ENCODE measurements at places on chromosomes 1 and 21.

GRCh38 chr1:184768467-184768866 is 13.8 kb upstream of the EDEM3 start:
- DNase-seq = no peak

DNA sequence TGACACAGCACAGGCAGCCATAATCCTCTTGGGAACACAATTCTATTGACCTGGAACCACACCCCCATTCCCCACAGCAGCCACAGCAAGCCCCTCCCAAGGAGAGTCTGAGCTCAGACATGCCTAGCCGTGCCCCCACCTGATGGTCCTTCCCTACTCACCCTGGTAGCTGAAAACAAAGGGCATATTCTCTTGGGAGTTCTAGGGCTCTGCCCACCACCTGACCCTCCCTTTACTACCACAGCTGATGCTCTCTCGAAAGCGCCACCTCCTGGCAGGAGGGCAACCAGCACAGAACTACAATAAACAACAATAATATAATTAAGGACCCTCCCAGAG is 184.8 kb upstream of the COA6 start:
- peak; percentile 27 for DNase-seq

DNA sequence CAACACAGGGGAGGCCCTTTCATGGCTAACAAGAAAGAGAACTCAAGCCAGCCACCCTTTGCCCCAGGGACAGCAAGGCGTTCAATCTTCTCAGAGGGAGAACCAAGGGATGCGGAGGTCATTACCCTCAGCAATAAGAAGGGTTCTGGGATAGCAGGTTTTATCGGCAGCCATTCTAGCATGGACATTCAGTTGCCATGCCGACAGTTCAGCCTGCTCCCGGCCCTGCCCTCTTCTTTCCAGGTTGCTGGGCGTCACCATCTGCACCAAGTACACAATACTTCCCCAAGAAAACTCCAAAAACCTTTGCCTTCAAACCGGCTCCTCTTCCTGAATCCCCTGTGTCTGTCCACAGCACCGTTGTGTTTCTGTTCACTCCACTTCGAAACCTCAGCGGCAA is 47.1 kb downstream of the SYT2 start:
- DNase-seq = no peak

GRCh38 chr1:26861286-26861701 is 1.7 kb upstream of the SFN start:
- DNase-seq = no peak

GRCh38 chr1:27047914-27048313 is 35.3 kb upstream of the TENT5B start:
- no peak for DNase-seq

DNA sequence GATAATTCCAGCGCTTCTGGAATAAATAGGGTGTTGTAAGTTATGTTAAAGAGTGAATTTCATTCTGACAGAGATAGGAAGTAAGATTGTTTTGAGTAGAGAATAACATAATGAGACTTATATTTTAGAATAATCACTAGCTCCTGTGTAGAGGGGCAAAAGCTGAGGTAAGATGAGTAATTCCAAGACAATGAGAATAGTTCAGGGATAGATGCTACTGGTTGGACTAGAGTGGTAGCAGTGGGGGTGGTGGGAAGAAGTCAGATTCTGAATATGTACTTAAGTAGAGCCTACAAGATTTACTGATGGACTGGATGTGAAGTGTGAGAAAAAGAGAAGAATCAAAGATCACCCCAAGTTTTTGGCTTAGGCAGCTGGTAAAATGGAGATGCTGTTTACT is 23.3 kb upstream of the MOV10 start:
- DNase-seq = no peak

DNA sequence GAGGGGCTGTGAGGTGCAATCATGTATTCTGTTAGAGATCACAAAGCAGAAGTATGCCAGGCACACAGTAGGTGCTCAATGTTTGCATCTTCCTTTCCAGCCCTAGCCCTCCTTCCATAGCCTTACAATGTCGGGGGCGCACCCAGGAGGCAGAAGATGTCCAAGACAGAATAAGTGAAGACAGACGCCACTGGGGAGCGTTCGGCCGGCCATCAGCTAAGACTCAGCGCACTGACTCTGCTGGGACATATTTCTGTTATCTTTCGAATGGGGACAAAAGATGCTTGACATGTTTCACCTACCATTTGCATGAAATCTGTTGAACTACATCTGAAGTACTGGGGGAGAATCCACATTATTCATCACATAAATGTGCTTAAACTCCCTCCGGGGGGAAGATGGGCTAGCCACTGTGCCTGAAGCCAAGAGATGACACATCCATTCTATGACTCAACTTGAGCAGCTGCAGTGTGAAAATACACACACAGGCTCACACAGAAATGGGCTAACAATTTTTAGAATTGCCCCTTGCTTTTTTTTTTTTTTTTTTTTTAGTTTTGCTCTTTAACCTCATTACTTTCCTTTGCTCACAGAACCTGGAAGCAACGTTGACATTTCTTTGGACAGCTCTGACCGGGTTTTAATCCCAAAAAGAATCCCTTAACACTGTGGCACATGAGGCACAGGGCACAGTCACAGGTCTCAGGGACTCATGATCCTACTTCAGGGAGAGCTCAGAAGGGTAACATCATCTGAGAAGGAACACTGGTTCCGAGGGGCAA is 7.9 kb downstream of the TIAM1 start:
- DNase-seq = no peak

DNA sequence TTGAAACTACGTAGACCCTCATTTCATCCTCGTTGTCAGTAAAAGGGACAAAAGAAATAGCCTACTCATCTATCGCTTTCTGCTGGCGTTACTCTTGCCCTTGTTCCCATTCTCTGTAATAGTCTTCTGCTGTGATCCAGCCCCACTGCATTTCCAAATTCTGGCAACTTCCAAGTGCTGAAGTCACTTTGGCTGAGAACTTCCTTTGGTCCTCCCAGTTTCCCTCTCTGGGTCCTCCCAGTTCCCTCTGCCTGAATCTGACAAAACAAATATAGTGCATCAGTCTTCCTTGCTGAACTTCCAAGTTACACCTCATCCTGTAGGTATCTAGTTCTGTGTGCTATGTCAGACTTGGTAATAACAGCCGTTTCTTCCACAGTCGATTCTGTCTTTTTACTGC is 47.0 kb upstream of the PLA2G4A start:
- DNase-seq = no peak

GRCh38 chr1:203440771-203441170 is 34.8 kb upstream of the PRELP start:
- no peak for DNase-seq

- DNase-seq = no peak
Observed at GRCh38 chr1:206575165-206575893, 36.9 kb downstream of the EIF2D start.

DNA sequence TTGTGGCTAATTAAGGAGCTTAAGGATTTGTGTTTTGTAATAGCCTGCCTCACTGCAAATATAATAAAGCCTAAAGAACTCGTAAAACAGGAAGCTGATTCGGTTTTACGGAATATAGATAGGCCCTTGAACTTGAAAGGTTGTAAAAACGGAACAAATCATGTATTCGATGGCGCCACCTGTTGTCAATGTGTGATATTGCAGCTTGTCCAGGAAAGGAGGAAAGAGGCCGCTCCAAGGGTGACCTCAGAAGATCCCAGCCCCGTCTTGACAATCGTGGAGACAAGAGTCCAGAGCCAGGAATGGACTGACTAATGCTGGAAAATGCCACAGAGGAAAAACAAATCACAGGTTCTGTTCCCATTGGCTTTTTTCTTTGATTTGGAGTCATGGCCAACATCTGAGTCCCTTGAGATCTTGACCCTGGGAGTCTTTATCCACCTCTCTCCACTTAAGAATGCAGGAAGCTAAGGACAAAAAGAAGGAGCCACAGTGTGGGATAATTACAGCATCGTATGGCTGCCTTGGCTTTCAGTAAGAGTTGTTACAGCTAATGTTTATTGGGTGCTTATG is 7.0 kb upstream of the IGSF21 start:
- peak; percentile 64 for DNase-seq

DNA sequence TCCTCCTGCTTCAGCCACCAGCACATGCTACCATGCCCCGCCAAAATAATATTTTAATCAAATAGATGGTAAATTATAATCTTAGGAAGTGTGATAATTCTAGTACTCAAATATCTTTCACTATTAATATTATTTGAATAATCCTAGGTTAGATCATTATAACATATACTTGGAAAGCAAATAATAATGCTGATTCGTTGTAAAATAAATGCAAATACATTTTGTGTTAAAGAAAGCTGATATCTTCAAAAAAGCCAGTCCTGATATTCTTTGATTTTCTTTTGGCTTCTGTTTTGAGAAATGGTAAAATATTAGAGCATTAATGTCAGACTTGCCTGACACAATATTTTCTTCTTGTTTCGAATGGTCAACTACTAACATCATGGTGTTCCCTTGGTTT is 116.3 kb upstream of the ADAMTS5 start:
- no peak for DNase-seq

- DNase-seq = no peak
Observed at GRCh38 chr1:228786361-228787129, 51.3 kb downstream of the RHOU start.

GRCh38 chr1:26582836-26583460 is 53.4 kb downstream of the RPS6KA1 start:
- peak; percentile 92 for DNase-seq

DNA sequence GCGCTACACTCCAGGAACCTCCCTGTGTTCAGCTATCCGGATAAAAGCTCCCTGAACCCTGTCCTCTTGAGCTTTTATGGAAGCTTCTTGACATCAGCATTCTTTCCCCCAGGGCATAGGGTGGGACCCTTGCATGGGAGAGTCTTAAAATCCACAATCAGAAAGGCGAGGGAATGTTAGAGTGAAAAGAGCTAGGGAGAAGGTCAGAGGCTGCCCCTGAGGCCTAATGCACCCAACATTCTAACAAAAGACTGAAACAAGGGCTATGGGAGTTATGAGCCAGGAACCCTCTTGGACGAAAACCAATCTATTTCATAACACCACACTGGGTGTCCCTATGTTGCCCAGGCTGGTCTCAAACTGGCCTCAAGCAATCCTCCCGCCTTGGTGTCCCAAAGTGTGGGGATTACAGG is 36.7 kb downstream of the NEK2 start:
- DNase-seq = no peak

DNA sequence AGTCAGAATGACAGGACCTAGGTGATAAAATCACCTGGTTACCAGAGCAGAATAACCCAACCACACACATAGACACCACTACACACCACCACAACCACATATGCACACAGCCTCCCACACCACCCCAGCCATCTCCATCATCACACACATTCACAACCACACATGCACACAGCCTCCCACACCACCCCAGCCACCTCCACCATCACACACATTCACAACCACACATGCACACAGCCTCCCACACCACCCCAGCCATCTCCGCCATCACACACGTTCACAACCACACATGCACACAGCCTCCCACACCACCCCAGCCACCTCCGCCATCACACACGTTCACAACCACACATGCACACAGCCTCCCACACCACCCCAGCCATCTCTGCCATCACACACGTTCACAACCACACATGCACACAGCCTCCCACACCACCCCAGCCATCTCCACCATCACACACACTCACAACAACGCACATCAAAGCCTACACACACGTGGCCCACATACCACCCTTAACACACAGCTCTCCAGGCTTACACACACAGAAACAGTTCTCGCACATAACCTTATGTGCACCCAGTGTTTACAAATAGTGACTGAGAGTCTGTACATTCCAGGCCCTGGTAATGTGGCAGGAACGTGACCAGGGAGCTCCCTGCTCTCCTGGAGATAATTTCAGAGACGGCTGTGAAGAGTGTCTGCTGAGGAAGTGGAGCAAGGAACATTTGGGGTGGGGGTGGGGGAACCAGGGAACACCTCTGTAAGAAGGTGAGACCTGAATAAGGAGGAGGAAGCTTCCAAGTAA is 3.3 kb upstream of the GJB3 start:
- no peak for DNase-seq

DNA sequence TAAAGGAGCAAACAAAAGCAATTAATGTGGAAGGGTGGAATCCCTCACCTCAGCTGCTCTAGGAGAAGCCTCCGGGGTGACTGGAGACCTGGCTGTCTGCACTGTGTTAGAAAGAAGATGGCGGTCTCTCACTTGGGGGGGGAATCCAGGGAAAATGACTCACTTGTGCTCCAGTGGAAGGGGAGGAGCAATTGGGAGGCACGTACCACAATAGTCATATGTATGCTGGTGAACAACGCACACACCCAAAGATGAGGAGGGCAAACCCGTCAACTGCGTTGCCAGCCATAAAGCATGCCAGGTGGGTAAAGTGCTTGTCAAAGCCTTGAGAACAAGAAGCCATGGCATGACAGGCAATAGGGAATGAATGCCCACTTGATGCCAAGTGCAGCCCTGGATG is 22.1 kb downstream of the PLEKHA6 start:
- DNase-seq = no peak

- no peak for DNase-seq
Observed at GRCh38 chr21:41651406-41651805, 115.4 kb downstream of the RIPK4 start.

- DNase-seq = no peak
Observed at GRCh38 chr1:46811053-46811452, 12.2 kb downstream of the CYP4B1 start.

DNA sequence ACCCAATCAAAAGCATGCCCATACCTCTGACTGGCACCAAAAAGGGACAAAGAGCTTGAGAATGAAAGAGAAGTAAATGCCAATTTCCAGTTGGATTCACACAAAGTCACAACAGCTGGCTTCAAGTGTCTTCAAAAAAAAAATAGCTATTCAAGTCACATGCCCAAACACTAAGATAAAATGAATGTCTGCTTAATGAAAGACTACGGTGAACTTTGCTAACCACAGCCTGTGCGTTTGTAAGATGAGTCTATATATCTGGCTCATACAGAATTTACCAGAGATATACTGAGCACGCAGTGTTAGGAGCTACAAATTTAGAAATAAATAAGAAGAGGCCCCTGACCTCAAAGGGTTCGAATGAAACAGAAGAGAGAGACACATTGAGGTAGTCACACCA is 73.2 kb downstream of the DAB1 start:
- DNase-seq = no peak

DNA sequence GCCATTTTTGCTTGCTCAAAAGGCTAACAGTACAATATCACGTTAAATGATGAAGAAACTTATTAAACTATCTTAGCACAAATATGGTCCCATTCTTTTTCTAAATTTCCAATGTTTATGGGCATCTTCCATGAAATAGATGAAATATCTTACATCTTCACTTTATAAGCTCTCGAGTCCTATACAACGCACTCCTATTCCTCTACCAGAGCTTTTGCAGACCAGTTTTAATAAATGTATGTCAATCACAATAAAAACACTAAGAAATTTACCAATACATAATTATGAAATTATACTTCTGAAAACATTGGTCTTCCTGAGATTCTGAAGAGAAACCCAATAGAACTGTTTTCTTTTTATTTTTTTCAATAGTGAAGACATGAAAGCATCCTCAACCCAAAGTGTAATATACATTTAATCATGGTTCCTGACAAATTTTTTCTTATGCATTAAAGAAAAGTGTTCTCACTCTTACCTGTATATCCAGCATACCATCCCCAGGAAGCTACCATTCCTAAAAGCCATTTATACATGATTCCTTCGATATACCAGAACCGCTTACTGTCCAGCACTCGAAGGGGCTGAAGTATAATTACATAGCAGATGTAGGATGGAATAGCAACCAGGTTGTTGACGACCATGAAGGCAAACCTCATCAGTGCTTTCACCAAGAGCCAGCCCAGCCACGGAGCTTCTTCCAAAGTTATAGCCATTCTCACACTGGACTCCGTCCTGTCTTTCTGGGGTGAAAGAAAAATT is 1.8 kb downstream of the LPGAT1 start:
- no peak for DNase-seq

Measured in activated CD4-positive, alpha-beta T cell treated with anti-CD3 and anti-CD28 coated beads, Interleukin-2, amount 50 U/mL, for 48 hours (primary cell).